Airway epithelial cell (primary cell): ENCODE measurements at places on chromosomes 6 and 20. TPM values are rescaled to one million over a fixed set of nuclear protein-coding genes. Genes with fewer than 3 reads are reported as not detected.

Gene FRMD1
- total RNA-seq = 0.07 TPM in 1 of 2 replicates, not detected in the other

Gene AURKA
- 33.4 and 39.7 TPM in 2 replicates for total RNA-seq

Gene RING1
- 14.3 and 16.4 TPM in 2 replicates for total RNA-seq

Gene OOEP
- not detected in 2 replicates for total RNA-seq

Gene ZNF311
- total RNA-seq = 0.92 and 1.1 TPM in 2 replicates

Gene SRSF12
- 0.19 and 0.21 TPM in 2 replicates for total RNA-seq

Gene PRR18
- total RNA-seq = 0.14 TPM in 1 of 2 replicates, not detected in the other

Gene ACSS2
- 80.3 and 81.4 TPM in 2 replicates for total RNA-seq

Gene ILRUN
- total RNA-seq = 34.1 and 37.7 TPM in 2 replicates

Gene KIAA1755
- total RNA-seq = not detected in 2 replicates

Gene TPD52L1
- 102 and 114 TPM in 2 replicates for total RNA-seq

Gene OR12D3
- total RNA-seq = not detected in 2 replicates

Gene FUT9
- total RNA-seq = not detected in 2 replicates

Gene LY6G6F
- not detected in 2 replicates for total RNA-seq

Gene LGSN
- total RNA-seq = not detected in 2 replicates

Gene CENPW
- total RNA-seq = 22.8 and 30.6 TPM in 2 replicates

Gene BPIFB1
- not detected in 2 replicates for total RNA-seq

Gene GPLD1
- total RNA-seq = 0.28 and 0.74 TPM in 2 replicates

Gene MYLK4
- 0.21 TPM in 1 of 2 replicates, not detected in the other for total RNA-seq

Gene RHAG
- not detected in 2 replicates for total RNA-seq

Gene EPHA7
- not detected in 2 replicates for total RNA-seq

Gene IL17F
- not detected in 2 replicates for total RNA-seq

Gene CD109
- total RNA-seq = 61.1 and 80.5 TPM in 2 replicates
